ENCODE measurements at places on chromosomes 2 and 18. TPM values are rescaled to one million over a fixed set of nuclear protein-coding genes. Genes with fewer than 3 reads are reported as not detected.

DNA sequence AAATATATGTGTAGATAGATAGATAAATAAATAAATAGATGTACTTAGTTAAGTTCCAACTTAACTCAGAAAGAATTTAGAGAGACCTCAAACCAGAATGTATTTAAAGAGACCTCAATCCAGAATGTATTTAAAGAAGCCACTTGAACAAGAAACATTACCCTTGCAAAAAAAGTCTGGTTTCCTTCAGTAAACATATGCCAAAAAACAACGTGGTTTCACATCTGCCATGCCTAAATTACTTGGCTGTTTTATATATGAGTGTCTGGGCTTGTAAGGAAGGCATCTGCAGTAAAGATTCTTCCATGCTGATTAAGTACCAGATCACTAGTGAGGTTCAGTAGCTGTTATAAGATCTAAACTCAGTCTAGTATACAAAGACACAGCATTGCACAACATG is 29.1 kb upstream of the RPE start:
- no peaks in the 10 kb centered on the region for H3K27me3 ChIP-seq
- H3K36me3 ChIP-seq: no peaks in the 10 kb centered on the region
- no peak overlapping the region for H3K4me3 ChIP-seq
- no peaks in the 10 kb centered on the region for H3K4me1 ChIP-seq

DNA sequence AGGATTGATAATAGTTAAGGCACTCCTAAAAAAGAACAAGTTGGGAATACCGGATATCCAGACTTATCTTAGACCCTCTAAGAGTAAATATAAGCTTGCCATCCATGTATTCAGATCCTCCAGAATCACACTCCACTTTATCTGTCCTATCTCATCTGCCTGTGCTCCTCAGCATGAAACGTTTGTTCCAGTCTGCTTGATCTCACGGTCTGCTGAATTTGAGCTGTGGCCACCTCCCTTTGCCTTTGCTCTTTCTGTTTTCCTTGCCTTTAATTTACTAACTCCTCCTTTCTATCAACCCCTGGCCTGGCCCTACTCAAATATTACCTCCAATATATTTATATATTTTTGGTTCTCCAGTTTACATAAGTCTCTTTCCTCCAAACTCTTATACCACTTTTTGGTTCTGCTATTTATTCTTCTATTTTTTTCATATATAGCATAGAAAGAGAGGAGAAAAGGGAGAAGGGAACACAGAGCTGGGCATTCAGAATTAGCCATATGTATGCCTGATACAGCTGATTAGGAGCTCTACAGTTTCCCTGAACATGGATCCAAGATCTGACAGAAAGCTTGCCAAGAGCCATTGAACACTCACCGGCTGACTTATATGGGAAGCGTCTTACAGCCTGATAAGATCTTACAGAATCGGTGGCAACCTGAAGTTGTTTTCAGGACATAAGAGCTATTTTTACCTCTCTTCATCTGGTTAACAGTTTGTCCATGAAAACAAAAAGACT is 21.8 kb upstream of the DNAJC27 start:
- H3K4me1 ChIP-seq: no peaks in the 10 kb centered on the region
- no peak for DNase-seq
- no peak overlapping the region for H3K4me3 ChIP-seq
- H3K27ac ChIP-seq: no peak overlapping the region
- peaks cover 2% of the 10 kb centered on the region for H3K27me3 ChIP-seq
- H3K36me3 ChIP-seq: no peaks in the 10 kb centered on the region

GRCh38 chr2:224366267-224366844 is 35.6 kb downstream of the FAM124B start:
- no peak overlapping the region for H3K27ac ChIP-seq
- H3K4me1 ChIP-seq: no peaks in the 10 kb centered on the region
- no peak for DNase-seq

DNA sequence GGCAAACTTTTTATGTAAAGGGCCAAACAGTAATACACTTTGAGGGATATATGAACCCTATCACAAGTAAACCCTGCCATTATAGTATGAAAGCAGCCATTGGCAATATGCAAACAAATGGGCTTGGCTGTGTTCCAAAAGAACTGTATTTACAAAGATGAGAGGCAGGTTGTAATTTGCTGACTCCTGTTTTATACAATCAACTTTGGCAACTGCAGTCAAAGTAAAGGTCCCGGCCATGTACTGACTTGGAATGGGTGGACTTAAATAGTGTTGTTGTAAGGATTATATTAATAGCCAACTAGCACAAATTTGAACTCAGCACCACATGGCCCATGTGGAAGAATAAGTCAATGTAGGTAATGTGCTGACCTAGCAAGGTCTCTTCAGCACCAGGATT is 223.4 kb downstream of the WDPCP start:
- H3K4me1 ChIP-seq: no peaks in the 10 kb centered on the region
- H3K27me3 ChIP-seq: no peaks in the 10 kb centered on the region
- DNase-seq: no peak
- H3K27ac ChIP-seq: no peak overlapping the region
- peaks cover 2% of the 10 kb centered on the region for H3K36me3 ChIP-seq

GRCh38 chr18:51108330-51108729 is 78.3 kb downstream of the SMAD4 start:
- no peak overlapping the region for H3K4me3 ChIP-seq
- H3K4me1 ChIP-seq: peaks cover 3% of the 10 kb centered on the region
- no peaks in the 10 kb centered on the region for H3K27me3 ChIP-seq
- H3K36me3 ChIP-seq: peaks cover 4% of the 10 kb centered on the region
- DNase-seq: no peak

- H3K27me3 ChIP-seq: no peaks in the 10 kb centered on the region
- no peak overlapping the region for H3K4me3 ChIP-seq
Measured at GRCh38 chr2:7612969-7613368, 695.8 kb downstream of the RNF144A start.

DNA sequence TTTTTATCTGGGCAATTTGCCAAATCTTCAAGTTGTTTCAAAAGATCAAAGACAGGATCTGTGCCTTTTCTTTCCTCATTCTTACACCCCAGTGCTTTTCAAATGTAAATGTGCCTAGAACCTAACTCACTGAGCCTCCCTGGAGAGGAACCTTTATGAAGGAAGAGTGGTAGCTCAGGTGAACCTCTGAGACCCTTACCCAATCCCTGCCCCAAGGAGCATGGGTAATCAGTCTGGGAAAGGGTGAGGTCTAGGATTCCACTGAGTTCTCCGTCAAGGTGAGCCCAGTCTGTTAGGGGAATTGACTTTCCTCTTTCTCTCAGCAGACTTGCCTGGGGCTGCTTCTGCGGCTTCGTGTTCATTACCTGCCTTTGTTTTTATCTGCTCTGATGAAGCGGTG is 88.1 kb upstream of the MAP4K4 start:
- DNase-seq: no peak
- no peaks in the 10 kb centered on the region for H3K27me3 ChIP-seq
- H3K27ac ChIP-seq: no peak overlapping the region
- H3K4me3 ChIP-seq: no peak overlapping the region
- H3K36me3 ChIP-seq: no peaks in the 10 kb centered on the region

GRCh38 chr2:7738596-7738995 is 821.4 kb downstream of the RNF144A start:
- no peaks in the 10 kb centered on the region for H3K36me3 ChIP-seq
- no peak for DNase-seq
- H3K4me1 ChIP-seq: peaks cover 6% of the 10 kb centered on the region
- H3K4me3 ChIP-seq: no peak overlapping the region

- DNase-seq: no peak
- H3K4me1 ChIP-seq: peaks cover 46% of the 10 kb centered on the region
- no peak overlapping the region for H3K27ac ChIP-seq
- no peak overlapping the region for H3K4me3 ChIP-seq
- H3K36me3 ChIP-seq: peaks cover 10% of the 10 kb centered on the region
Measured at GRCh38 chr2:144597388-144597787, 77.5 kb upstream of the ZEB2 start.

- no peak overlapping the region for H3K27ac ChIP-seq
- DNase-seq: no peak
- peaks cover 14% of the 10 kb centered on the region for H3K27me3 ChIP-seq
- H3K4me1 ChIP-seq: no peaks in the 10 kb centered on the region
- no peaks in the 10 kb centered on the region for H3K36me3 ChIP-seq
Measured at GRCh38 chr2:201228271-201228911, 31.9 kb upstream of the CASP8 start.

GRCh38 chr2:3073704-3074103 is 303.9 kb downstream of the EIPR1 start:
- H3K27me3 ChIP-seq: peaks cover 3% of the 10 kb centered on the region
- H3K4me3 ChIP-seq: no peak overlapping the region
- no peak for DNase-seq
- no peaks in the 10 kb centered on the region for H3K36me3 ChIP-seq
- H3K27ac ChIP-seq: no peak overlapping the region

- DNase-seq: no peak
- no peaks in the 10 kb centered on the region for H3K27me3 ChIP-seq
- no peaks in the 10 kb centered on the region for H3K36me3 ChIP-seq
- no peaks in the 10 kb centered on the region for H3K4me1 ChIP-seq
- no peak overlapping the region for H3K27ac ChIP-seq
Measured at GRCh38 chr2:223076573-223076972, 24.6 kb downstream of the KCNE4 start.

GRCh38 chr2:112705575-112705974 is 15.2 kb upstream of the NT5DC4 start:
- H3K27me3 ChIP-seq: peaks cover 6% of the 10 kb centered on the region
- H3K36me3 ChIP-seq: no peaks in the 10 kb centered on the region
- DNase-seq: no peak
- no peaks in the 10 kb centered on the region for H3K4me1 ChIP-seq
- H3K27ac ChIP-seq: no peak overlapping the region
- H3K4me3 ChIP-seq: no peak overlapping the region

GRCh38 chr2:48749291-48750127 is 6.0 kb downstream of the LHCGR start:
- DNase-seq: no peak
- H3K4me3 ChIP-seq: no peak overlapping the region
- peaks cover 2% of the 10 kb centered on the region for H3K27me3 ChIP-seq

DNA sequence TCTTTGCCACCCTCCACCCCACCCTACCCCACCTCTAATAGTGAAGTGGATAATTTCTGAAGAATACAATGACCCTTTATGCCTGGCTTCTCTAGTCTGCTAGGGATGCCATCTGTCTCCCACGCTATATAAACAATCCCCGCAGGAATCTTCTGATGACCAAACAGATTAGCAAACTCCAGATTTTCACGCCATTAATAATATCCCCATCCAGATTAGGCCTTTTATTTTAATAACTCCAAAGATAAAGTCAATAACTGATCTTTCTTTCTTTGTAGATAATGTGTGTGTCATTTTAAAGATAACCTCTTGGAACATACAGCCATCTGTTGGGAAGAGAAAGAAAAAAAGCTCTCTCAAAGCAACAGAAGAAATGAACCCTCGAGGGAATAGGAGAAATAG is 47.9 kb upstream of the CCDC150 start:
- H3K4me1 ChIP-seq: peaks cover 48% of the 10 kb centered on the region
- H3K27ac ChIP-seq: no peak overlapping the region
- DNase-seq: no peak
- peak overlapping the region; percentile 94 for H3K4me3 ChIP-seq
- peaks cover 7% of the 10 kb centered on the region for H3K27me3 ChIP-seq
- H3K36me3 ChIP-seq: no peaks in the 10 kb centered on the region

DNA sequence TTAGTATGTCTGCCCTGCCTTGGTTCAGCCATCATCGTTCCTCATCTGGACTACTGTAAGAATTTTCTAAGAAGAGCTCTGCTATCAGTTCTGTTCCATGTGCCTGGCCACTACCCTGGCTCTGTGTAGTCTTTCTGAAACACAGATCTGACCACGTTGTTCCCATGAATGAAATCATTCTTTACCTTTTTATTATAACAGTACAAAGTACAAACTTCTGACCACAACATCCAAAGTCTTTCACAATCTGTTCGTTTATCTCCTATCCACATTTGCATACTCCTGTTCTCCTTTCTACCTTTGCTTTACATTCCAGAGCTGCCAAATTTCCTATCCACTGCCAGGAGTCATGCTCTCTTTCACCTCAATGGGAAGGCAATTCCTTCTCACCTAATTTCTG is 284.6 kb upstream of the LRP1B start:
- no peaks in the 10 kb centered on the region for H3K36me3 ChIP-seq
- H3K4me1 ChIP-seq: no peaks in the 10 kb centered on the region
- DNase-seq: no peak
- no peak overlapping the region for H3K4me3 ChIP-seq
- no peaks in the 10 kb centered on the region for H3K27me3 ChIP-seq

GRCh38 chr2:54986264-54986663 is 64.0 kb downstream of the RTN4 start:
- H3K27me3 ChIP-seq: no peaks in the 10 kb centered on the region
- H3K4me1 ChIP-seq: peaks cover 20% of the 10 kb centered on the region
- no peak overlapping the region for H3K27ac ChIP-seq

DNA sequence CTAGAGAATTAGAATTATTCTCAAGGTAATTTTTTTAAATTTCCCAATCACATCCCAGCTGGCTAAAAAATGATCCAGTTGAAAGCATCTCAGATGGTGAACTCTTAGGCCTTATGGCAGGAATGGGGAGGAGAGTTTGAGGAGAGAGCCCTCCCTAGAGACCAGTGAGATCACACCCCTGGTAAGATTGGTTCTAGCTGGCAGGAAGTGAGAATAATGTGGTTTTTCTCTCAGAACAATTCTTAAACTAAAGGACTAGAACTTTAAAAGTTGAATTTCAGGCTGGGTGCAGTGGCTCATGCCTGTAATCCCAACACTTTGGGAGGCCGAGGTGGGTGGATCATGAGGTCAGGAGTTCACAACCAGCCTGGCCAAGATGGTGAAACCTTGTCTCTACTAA is 120.2 kb downstream of the MYO3B start:
- H3K4me3 ChIP-seq: no peak overlapping the region
- H3K27me3 ChIP-seq: no peaks in the 10 kb centered on the region
- no peak overlapping the region for H3K27ac ChIP-seq

GRCh38 chr2:231276987-231277386 is 78.6 kb downstream of the ARMC9 start:
- H3K4me3 ChIP-seq: no peak overlapping the region
- no peak for DNase-seq
- peaks cover 18% of the 10 kb centered on the region for H3K36me3 ChIP-seq
- H3K4me1 ChIP-seq: no peaks in the 10 kb centered on the region
- no peak overlapping the region for H3K27ac ChIP-seq

- no peaks in the 10 kb centered on the region for H3K4me1 ChIP-seq
- H3K27ac ChIP-seq: no peak overlapping the region
- no peak overlapping the region for H3K4me3 ChIP-seq
- no peaks in the 10 kb centered on the region for H3K27me3 ChIP-seq
- H3K36me3 ChIP-seq: no peaks in the 10 kb centered on the region
- no peak for DNase-seq
Measured at GRCh38 chr2:180927030-180927686, 53.2 kb upstream of the UBE2E3 start.

- H3K4me3 ChIP-seq: no peak overlapping the region
- H3K27me3 ChIP-seq: peaks cover 6% of the 10 kb centered on the region
- no peaks in the 10 kb centered on the region for H3K4me1 ChIP-seq
- DNase-seq: no peak
- no peaks in the 10 kb centered on the region for H3K36me3 ChIP-seq
Measured at GRCh38 chr18:78939105-78939504, 40.5 kb upstream of the SALL3 start.

The GKN1 gene
- total RNA-seq: not detected

The CHRND gene
- total RNA-seq: 5.8 TPM

The ACOXL gene
- not detected for total RNA-seq

The KIAA2012 gene
- 0.07 TPM for total RNA-seq

The ASIC4 gene
- total RNA-seq: 1.0 TPM

The SIGLEC15 gene
- not detected for total RNA-seq

The CCDC138 gene
- total RNA-seq: 39.7 TPM

The RAB31 gene
- total RNA-seq: 23.6 TPM

The ATG16L1 gene
- total RNA-seq: 28.2 TPM

The POTEC gene
- total RNA-seq: not detected

The NCKAP5 gene
- 27.9 TPM for total RNA-seq

The RAX gene
- not detected for total RNA-seq

The SRD5A2 gene
- total RNA-seq: not detected

The RAB6C gene
- not detected for total RNA-seq

Measured in neural crest cell (in vitro differentiated cells).